ENCODE measurements at places on chromosomes 2 and 18.

GRCh38 chr2:65503746-65504145, 71.3 kb upstream of the SPRED2 start:
- DNase-seq = no peak

- no peak for DNase-seq
These were observed 158.9 kb downstream of the DPP4 start for GRCh38 chr2:161915121-161915520.

GRCh38 chr2:106106622-106107508, 87.2 kb downstream of the UXS1 start:
- no peak for DNase-seq

- no peak for DNase-seq
These were observed 226.0 kb upstream of the THSD7B start for GRCh38 chr2:136539355-136539754.

- no peak for DNase-seq
These were observed 31.4 kb downstream of the CAPN13 start for GRCh38 chr2:30775833-30776232.

DNA sequence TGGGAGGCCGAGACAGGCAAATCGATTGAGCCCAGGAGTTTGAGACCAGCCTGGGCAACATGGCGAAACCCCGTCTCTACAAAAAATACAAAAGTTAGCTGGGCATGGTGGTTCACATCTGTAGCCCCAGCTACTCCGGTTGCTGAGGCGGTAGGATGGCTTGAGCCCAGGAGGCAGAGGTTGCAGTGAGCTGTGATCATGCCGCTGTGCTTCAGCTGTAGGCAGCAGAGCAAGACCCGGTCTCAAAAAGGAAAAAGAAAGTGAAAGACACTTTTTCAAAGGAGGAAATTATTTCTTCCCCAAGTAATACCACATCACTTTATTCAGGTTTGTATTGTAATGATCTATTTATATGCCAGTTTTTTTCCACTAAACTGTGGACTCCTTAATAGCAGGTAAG, 35.7 kb upstream of the TAF4B start:
- DNase-seq = no peak

DNA sequence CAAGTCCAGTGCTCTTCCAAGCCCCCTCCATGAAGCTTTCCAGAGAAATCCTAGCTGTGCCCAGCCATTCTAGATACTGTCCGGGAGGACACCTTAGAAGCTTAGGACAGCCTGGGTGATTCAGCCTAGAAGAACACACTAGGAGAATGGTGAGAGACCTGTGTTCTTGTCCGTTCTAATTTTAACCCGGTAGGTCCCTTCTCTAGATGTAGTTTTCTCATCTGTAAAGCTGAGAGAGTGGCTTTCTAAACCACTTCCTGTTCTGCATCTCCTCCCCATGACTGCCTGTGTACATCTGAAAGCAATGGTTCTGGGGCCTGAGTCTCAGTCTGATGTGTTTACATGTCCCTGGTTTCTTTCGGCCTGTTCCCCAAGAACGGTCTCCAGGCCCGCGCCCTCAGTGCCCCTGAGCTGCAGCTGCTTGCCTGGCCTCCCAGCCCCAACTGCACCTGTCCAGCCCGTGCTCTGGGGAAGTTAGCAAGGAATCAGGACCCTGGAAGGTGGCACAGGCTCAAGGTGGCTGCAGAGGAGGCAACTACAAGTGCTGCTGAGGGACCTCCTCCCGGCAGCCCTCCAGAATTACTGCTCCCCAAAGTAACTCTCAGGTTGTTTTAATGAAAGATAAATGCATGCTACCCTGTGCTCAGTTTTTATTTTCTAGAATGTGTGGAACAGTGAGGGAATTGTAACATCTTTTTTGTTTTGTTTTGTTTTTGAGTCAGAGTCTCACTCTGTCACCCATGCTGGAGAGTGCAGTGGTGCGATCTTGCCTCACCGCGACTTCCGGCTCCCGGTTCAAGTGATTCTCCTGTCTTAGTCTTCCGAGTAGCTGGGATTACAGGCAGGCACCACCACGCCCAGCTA, 105.9 kb downstream of the LBH start:
- no peak for DNase-seq

- DNase-seq = no peak
These were observed 37.1 kb downstream of the BCL2L11 start for GRCh38 chr2:111157798-111158197.

DNA sequence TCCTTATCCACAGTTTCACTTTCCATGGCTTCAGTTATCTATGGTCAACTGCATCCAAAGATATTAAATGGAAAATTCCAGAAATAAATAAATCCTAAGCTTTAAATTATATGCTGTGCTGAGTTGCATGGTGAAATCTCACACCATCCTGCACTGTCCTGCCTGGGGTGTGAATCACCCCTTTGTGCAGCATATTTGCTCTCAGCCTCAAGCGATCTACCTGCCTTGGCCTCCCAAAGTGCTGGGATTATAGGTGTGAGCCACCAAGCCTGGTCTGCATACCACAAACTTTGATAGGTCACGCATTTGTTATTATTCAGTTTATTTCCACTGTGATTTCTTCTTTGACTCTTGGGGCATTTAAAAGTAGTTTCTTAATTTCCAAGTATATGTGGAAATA, 117.2 kb downstream of the SPIRE1 start:
- DNase-seq = no peak

DNA sequence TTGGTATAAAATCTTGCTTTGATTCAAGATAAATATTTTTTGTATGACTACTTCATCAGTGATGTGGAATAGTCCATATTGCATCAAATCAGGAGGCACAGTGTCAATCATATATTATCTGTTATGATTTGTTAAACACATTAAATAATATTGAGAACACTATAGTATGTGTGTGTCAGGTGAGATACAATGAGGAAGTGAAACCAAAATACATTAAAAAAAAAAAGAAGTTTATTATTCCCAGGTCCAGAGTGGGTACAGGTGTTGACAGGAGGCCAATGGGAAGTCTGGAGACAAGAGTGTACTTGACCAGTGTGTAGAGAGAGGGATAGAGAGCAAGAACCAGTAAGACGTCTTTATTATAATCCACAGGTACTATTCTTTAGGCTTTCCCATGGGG, 292.6 kb downstream of the FSIP2 start:
- DNase-seq = no peak

DNA sequence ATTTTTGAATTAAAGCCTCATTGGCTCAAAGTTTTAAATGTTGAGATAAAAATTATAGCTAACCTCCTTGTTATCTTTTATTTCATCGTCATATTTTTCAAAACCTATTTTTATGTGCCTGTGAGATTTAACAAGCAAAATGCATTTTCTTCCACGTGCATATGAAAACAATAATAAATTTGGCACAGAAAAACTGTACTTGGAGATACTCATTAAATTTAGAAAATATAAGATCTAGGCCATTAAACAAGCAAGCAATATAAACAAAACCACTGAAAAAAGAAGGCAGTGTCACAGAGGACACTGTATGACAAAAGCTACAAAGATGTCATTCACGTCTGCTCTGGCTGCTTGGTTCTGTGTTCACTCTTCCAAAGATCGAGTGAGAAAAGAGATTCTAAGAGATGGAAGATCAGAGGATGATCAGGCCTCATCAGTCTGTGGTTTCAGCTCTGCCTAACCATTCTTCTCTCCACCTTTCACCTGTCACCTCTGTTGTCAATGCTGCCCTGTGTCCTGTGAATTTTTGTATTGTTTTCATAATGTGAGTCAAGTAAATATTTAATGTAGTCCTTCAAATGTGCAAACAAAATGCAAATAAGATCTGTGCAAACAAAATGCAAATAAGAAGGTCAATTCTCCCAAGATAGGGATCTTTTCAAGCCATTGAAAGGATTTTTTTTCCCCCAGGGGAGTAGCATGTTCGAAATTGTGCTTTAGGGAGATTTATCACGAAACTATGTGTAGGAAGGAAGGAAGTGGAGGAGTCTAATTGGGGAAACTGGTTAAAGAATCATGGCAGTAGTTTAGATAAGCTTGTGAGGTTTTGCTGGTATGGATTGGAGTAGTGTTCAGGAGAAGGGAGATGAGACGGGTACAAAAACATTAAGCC, 138.7 kb upstream of the RBMS1 start:
- no peak for DNase-seq

GRCh38 chr18:62455222-62455621, 67.6 kb upstream of the ZCCHC2 start:
- no peak for DNase-seq

GRCh38 chr2:237422309-237422708, 8.3 kb upstream of the COL6A3 start:
- DNase-seq = no peak

DNA sequence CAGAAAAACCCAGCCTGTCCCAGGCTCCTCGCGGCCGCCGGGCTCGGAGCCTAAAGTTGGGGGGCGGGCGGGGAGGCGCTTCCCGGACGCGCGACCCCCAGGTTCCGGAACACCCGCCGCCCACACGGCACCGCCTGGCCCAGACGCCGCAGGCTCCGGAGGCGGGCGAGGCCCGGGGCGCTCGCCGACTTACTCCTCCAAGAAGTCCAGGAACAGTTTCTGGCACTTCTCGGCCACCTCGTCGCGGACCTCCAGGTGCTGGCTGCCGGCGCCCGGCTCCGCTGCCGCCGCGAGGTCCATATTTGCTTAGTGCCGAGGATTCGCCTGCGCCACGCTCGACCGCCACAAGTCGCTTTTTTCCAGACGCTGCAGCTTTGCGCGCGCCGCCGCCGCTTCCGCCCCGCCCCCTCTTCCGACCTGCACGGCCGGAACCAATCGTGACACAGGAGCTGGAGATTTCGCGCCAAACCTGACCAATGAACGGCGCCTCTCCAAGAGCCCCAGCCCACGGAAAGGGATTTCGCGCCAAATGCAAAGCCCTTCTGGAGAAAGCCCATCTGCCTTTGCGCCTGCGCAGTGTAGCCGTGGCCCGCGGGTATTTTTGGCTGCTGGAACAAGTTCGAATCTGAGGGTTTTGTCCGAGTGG, at the start of gene MCM6:
Gene MCM6, minus strand, starts transcription at position 378 of the 646 bp plus-strand sequence. Its CDS starts 78 bp downstream, at position 300.
- DNase-seq = peak; percentile 95

GRCh38 chr2:168426861-168427260, 29.2 kb upstream of the CERS6 start:
- no peak for DNase-seq

- no peak for DNase-seq
These were observed 44.0 kb downstream of the MYL12B start for GRCh38 chr18:3305933-3306332.

GRCh38 chr2:100174026-100174431, 31.6 kb upstream of the AFF3 start:
- no peak for DNase-seq

GRCh38 chr2:158795195-158795924, at the start of gene DAPL1:
DAPL1 (plus strand) TSS chr2:158795317; CDS start chr2:158795373, 56 bp downstream.
- DNase-seq = no peak

- no peak for DNase-seq
These were observed 22.4 kb upstream of the EML6 start for GRCh38 chr2:54701029-54701428.

DNA sequence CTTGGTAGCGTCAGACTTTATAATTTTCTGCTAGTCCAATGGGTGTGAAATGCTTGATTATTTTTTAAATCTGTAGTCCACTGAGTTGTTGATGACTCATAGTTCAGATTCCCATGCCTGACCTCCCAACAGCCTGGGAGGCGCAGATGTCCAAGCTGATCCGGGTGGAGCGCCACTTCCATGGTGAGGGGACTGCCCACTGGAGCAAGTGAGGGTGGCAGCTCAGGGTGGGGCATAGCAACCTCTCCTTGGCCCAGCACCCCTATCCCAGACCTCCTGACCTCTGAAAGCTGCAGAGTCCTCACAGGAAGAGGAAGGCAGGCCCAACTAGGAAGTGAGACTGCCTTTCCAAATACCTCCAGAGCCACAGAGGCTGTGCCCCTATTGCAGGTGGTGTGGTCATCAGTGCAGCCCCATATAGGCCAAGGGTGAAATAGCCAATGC, 4.4 kb downstream of the MAL start:
- DNase-seq = no peak

GRCh38 chr2:145284551-145284950, 764.6 kb upstream of the ZEB2 start:
- DNase-seq = no peak
